Fibroblast of the conjunctiva (primary cell): ENCODE measurements at places on chromosomes 3 and 15.

GRCh38 chr3:15637131-15637951 is 35.8 kb downstream of the BTD start:
- no peak for DNase-seq

GRCh38 chr15:25230442-25230841 is 208.4 kb downstream of the UBE3A start:
- no peak for DNase-seq

DNA sequence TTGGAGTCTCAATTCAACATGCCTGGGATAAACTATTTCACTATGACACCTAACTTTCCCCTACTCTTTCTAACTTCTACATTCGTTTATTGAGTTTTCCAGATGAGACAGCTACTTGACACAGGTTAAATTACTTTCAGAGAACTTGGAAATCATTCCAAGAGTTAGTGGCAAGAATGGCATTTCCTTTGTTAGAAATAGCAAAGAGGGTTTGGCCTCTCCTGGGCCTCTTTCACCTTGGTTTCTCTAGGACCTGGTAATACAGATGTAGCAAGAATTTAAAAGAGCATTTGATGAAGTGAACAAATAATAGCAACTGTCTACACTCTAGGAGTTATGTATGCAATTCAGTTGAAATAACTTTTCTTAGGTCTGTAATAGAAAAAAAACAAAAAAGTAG is 748.9 kb downstream of the MECOM start:
- no peak for DNase-seq

- no peak for DNase-seq
Observed at GRCh38 chr3:48432411-48433371, 2.8 kb upstream of the PLXNB1 start.

GRCh38 chr3:192805711-192806110 is 78.4 kb upstream of the FGF12 start:
- DNase-seq, result no peak

- no peak for DNase-seq
Observed at GRCh38 chr3:32501783-32502117, 902 bp downstream of the CMTM6 start.

DNA sequence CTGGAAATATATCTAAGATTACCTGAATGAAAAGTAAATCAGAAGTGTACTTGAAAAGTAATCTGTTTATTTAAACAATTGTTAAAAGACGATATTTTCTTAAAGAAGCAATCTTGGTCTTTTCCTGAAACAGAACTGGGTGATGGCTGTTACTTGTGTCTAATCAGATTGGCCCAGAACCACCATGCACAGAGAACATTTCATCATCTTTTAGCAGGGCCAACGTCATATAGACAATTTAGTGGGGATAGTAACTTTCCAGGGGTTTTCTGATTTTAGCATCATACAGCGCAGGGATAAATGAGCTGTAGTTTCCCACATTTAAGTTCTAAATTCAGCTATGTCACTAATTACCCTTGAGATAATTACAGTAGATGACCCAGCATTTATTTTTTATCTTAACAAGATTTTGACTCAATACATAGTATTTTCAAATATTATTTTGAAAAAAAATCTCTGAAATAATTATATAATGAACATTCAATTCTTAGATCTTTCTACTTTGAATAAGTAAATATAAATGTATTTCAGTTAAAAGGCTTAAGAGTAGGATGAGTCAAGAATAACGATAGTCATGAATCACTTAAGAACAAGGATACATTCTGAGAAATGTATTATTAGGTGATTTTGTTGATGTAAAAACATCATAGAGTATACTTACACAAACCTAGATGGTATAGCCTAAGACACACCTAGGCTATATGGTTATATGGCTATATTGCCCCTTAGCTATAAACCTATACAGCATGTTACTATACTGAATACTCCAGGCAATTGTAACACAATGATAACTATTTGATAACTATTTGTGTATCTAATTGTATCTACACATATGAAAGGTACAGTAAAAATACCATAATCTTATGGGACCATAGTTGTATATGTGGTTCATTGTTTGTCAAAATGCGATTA is 103.8 kb upstream of the MME start:
- no peak for DNase-seq

DNA sequence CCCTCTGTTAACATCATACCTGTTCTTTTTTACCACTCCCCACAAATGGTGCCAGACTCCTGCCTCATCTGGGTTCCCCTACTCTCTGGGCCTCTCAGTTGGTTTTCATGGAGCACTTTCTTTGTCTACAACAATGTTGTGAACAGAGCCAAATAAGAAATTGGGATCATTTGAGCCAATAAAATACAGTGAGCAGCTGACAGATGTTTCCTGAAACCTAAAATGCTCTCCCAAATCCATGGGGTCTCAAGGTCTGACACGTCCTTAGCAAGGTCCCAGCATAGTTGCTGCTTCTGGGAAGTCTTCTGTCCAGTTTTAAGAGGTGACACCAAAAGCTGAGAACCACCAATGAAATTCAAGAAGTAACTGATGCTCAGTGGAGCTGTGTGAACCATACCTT is 1.7 kb downstream of the NMNAT3 start:
- DNase-seq, result no peak

DNA sequence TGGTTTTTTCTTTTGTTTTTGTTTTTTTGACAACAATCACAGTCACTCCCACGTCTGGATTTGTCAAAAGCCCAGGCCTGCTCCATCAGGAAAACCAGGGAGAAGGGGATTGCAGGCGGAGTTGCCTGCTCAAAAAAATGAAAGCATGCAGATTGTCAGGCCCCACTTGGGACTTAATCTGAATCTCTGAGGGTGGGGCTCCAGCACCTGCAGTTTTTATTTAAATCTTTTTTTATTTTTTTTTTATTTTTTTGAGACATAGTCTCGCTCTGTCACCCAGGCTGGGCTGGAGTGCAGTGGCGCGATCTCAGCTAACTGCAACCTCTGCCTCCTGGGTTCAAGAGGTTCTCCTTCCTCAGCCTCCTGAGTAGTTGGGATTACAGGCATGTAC is 140.9 kb downstream of the FOXP1 start:
- no peak for DNase-seq

GRCh38 chr3:50562861-50563260 is 4.7 kb downstream of the C3orf18 start:
- no peak for DNase-seq

GRCh38 chr3:51966486-51966885 is 768 bp downstream of the PCBP4 start:
- no peak for DNase-seq

DNA sequence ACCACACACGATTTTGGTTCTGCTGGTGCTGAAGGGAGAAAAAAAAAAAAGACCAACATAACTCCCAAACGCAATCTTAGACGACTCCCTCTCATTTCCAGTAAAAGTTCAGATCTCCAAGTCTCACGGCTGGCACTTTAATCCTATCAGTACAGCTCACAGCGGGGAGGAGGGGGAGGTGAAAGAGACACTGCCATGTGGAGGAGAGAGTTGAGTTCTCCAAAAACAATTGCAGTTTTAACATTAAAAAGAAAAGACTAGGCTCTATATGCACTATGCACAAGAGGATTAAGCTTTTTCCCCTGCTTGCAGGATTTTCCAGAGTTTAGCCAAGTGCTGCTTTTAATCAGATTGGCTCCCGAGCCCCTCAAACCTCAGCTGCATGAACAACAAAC is 16.8 kb downstream of the BMF start:
- no peak for DNase-seq

DNA sequence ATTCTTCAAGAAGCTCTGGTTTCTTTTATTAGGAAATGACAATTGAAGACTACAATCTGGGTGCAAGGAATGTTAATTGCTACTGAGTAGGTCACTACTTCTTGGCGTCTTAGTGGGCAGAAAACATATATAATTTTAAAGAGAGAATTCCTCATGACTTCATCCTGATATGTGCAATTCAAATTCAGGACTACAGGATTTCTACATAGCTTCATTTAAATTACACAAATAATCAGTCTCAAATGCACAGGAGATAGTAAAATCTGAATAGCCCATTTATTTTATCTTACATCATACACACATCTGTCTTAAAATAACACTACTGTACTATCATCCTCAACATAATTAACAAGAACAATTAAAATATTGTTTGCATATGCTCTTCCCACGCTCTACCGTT is 52.5 kb upstream of the GPR149 start:
- no peak for DNase-seq

- DNase-seq, result no peak
Observed at GRCh38 chr3:138567403-138567802, 26.7 kb downstream of the CEP70 start.

GRCh38 chr3:46847744-46848143 is 15.5 kb downstream of the MYL3 start:
- DNase-seq, result no peak

DNA sequence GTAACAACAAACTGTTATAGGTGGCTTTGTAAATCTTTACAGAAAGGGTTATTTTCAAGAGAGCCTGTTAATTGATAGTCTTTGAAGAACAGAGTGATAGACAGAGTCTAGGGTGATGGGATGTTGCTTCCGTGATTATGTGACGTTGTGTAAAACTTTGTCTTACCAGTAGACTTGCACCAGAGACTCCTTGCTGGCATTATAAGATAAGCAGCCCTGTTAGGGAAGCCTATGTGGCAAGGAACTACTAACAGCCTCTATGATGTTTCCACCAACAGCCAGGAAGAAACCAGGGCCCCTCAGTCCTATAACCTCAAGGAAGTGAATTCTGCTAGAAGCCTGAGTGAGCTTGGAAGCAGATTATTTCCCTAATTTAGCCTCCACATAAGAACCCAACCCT is 18.9 kb downstream of the STT3B start:
- no peak for DNase-seq

DNA sequence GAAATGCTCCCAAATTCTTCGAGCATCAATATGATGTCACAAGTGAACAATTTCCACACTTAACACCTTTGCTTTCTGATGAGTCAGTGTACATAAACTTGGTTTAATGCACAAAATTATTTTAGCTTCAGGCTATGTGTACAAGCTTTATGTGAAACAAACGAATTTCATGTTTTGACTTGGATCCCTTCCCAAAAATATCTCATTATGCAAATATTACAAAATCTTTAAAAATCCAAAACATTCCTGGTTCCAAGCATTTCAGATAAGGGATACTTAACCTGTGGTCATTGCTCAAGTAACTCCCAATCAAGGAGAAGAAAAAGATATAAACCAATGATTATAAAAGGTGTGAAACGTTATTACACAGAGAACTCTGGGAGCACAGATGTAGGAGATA is 25.2 kb downstream of the RAB5A start:
- DNase-seq, result no peak

GRCh38 chr3:128081846-128082245 is 29.6 kb downstream of the SEC61A1 start:
- no peak for DNase-seq

DNA sequence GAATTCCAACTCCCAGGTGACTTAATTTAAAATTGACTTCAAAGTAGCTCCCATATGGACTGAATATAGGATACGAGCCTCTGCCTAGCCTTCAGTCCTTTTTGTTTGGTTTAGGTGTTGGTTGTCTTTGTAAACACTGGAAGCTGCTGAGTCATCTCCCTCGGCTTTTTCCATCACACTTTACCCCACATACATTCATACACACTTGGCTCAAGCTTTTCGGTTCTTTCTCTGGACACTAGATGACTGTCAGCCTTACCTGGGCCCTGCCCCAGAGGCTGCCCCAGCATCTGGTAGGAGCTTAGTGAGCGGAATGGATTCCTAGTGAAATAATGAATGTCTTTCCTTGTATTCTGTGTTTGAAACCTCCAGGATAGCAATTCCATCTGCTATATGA is 201.5 kb upstream of the IL12A start:
- DNase-seq, result peak; percentile 76

GRCh38 chr3:189368384-189368783 is 196.6 kb downstream of the TPRG1 start:
- DNase-seq, result no peak

- DNase-seq, result peak; percentile 68
Observed at GRCh38 chr15:63013052-63013808, 29.3 kb upstream of the TPM1 start.

DNA sequence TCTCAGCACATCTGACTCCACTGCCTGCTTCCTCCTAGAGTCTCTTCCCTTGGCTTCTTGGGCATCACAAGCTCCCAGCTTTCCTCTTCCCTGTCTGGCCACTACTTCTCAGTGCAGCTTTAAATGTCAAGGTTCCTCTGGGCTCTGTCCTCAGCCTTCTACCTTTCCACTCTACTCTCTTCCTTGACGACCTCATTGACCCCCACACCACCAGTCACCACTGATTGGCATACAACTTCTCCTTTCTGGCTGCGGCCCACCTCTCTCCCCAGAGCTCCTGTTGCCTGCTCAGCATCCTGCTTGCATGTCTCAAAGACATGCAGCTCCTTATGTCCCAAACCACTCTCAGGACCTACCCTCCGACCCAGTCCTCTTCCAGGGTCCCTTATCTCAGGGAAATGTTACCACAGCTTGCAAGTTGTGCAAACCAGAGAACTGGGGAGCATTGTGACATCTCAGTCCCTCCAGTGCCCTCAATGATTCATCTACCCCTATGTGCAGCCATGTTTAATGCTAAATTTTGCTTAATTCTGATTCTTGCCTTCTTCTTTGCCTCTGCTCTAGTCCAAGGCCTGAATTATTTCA is 49.9 kb downstream of the TRPM1 start:
- no peak for DNase-seq

DNA sequence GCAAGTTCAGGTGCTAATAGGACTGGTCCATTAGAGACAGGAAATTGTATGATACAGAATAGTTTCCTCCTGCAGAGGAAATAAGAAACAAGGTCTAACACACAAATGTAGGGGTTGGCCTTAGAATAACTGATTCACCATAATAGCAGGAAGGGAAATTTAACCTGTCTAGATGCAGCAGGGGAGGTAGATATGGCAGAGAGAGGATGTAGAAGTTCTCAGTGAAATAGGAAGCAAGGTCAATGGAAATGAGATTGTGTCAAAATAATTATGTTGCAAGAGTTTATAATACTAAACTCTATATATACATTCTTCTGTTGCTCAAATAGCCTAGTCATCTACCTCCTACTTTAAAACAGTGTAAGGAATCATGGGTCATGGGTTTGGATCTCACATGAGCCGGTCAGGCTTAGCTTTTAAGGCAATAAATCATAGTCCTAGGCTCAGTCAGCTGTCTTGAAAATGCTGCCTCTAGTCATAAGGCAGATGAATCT is 17.0 kb downstream of the BCL2A1 start:
- no peak for DNase-seq

GRCh38 chr3:111676211-111677006 is 81.3 kb upstream of the ZBED2 start:
- no peak for DNase-seq

- no peak for DNase-seq
Observed at GRCh38 chr3:158074591-158074990, 31.6 kb downstream of the SHOX2 start.

GRCh38 chr3:24365168-24365567 is 129.5 kb downstream of the THRB start:
- peak; percentile 86 for DNase-seq

GRCh38 chr15:74337607-74338211 is 29.7 kb downstream of the CYP11A1 start:
- DNase-seq, result no peak

DNA sequence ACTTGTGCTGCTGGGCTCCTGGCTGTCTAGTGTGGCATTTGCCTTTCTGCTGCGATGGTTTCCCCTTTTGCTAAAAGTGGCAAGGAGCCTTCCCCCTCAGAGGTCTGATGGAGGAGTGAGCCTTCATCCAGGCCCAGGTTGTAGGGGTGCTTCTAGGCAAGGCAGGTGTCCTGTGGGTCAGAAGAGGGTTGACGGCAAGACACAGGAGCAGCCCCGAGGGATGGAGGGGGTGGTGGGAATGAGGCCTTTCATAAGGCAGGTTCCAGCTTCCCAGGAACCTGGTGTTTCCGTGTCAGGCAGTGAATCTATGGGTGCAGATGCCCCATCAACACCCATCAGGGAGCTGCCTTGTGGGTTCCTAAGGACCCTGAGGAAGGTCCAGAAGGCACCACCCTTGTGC is 63.0 kb upstream of the TAMM41 start:
- DNase-seq, result no peak

GRCh38 chr3:171099911-171100310 is 73.4 kb upstream of the SLC2A2 start:
- DNase-seq, result no peak
